ENCODE measurements at places on chromosomes 2 and 18.

- DNase-seq: no peak
Observed at GRCh38 chr2:160324161-160324800, 124.2 kb upstream of the ITGB6 start.

- no peak for DNase-seq
Observed at GRCh38 chr2:171136024-171136423, 24.7 kb downstream of the TLK1 start.

DNA sequence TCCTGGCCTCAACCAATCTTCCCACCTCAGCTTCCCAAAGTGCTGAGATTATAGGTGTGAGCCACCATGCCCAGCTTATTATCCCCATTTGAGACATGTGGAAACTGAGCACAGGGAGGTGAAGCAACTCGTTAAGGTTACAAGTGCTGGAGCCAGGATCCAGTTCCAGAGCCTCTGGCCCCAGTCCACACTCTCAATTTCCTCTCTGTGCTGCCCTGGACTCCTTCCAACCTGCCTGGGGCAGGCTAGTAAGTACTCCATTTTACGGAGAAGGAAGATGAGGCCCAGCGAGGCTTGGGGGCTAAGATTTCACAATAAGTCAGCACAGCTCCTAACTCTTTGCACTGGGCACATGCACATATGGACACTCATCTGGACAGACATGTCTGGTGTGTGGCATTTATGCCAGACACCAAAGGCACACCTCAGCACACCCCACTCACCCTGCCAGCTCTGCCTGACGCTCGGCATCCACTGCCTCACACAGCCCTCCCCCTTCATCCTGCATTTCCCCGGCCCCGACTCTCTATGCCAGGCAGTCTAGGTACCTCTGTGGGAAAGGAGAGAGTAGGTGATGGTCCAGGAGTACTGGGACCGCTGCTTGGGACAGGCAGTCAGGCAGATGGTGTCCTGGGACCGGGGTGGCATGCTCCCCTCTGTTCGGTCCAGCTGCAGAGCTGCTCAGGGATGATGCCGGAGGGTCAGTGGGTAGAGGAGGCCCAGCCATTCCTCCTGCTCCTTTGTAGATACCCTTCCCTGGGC, 20.5 kb downstream of the CFAP65 start:
- no peak for DNase-seq

- no peak for DNase-seq
Observed at GRCh38 chr18:2348003-2348402, 223.3 kb downstream of the METTL4 start.

- no peak for DNase-seq
Observed at GRCh38 chr2:74548900-74549826, 4.6 kb downstream of the LOXL3 start.

- no peak for DNase-seq
Observed at GRCh38 chr18:50397023-50397422, 22.2 kb downstream of the SKA1 start.

GRCh38 chr2:204967199-204967960, 422.1 kb downstream of the PARD3B start:
- DNase-seq: no peak

DNA sequence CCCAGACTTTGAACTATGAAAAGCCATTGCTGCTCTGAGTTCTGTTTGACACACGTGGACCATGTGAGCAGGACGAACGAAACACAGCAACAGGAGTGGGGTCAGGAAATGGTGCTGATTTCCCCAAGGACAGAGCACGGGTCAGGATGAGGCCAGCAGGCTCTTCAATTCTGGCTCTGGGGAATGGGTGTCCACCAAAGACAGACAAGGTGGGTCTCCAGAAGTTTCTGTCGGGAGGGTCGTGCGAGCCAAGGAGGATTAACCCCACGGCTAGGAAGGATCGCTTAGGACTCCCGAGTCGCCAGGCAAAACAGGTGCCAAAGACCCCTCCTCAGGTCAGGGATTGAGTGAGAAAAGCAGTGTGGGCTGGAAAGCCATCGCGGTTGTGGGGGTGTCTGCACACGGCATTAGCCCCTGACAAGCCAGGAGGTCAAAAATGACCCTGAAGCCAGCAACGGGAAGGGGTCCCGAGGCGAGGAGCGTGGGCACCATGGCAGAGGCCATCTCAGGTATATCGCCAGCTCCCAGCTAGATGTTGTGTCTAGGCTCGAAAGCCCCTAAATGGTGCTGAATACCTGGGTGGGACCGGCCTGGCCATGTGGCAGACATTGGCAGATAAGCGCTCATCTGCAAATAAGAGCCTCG, 213.9 kb upstream of the SALL3 start:
- DNase-seq: no peak

- no peak for DNase-seq
Observed at GRCh38 chr18:35085450-35086380, 44.5 kb downstream of the MAPRE2 start.

DNA sequence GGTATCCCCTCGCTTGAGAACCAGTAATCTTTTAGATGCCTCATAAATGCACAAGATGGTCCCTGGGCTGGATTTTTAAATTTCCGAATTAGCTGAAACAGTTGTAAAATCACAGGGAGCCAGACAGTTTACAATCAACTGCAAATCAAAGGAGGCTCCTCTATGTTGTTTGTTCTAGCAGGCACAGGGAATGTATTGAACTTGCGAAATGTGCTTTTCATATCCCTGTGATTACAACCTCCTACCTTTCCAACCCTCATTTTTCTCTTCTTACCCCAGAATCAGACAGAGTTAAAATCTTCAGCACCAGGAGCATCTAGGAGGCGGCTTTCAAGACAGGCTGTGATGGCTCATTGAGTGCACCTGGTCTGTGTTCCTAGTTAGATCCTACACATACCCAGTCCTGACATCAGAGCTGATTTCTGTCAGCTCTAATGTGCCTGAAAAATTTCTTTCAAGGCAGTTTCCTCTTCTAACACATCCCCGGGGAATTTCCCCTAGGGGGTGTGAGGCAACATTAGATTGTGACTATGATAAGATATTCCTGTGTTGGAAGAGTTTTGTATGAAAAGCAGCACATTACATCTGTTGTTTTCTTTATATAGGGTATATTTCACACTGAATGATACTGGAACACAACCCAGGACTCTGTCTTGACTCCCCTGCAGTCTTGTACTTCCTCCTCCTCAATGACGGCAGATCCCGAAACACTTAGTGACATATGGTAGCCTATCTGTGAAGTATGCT, 17.9 kb upstream of the CAVIN2 start:
- no peak for DNase-seq

DNA sequence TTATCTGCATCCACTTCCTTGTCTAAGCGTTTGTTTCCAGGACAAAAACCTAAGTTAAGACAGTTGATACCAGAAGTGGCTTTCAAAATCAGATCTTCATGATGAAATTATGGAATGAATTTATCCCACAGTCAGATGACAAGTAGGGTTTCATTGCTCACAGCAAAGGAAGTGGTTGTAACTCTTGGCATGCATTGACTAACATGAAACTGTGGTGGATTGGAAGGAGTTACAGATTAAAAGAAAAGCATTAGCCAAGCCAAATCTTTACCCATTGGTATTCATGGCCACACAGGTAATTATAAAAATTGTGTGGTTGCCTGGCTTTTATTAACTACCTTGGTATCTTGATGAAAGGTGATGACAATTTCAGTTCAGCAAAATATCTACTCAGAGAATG, 438.0 kb upstream of the NXPH2 start:
- DNase-seq: no peak

GRCh38 chr2:64063924-64064331, 44.7 kb upstream of the VPS54 start:
- peak; percentile 31 for DNase-seq

DNA sequence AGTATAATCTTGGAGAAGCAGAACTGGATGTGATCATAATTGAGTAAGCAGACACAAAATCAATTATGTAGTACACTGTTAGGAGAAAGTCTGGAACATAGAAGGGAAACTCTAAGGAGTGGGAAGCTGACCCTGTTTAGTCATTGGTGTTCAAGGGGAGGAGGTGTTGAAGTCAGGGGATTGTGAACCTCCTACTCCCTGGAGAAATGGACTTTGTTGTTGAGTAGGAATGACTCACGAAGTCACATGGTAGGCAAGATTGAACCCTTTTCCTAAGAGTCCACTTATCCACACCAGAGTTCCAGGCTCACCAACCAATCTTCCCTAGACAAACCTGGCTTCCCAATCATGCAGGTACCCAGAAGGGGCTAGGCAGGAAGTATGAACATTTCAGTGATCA, 81.0 kb upstream of the BCL11A start:
- DNase-seq: no peak

DNA sequence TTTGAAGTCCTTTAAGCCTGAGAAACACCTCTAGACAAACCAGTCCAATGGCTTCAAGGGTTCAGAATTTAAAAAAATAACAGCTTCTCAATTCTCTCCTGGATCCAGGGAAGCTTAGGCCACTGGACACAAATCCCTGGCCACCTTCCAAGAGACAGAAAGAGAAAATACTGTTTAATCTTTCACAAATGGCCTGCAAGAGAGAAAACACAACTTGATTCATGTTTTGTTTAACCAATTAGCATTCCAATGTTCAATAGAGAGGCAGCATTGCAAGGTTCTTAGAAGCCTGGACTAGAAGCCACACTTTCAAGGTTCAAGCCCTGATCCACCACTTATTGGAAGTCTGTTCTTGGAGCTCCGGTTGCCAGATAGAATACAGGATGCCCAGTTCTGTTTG, 109.0 kb upstream of the PARD3B start:
- DNase-seq: no peak

DNA sequence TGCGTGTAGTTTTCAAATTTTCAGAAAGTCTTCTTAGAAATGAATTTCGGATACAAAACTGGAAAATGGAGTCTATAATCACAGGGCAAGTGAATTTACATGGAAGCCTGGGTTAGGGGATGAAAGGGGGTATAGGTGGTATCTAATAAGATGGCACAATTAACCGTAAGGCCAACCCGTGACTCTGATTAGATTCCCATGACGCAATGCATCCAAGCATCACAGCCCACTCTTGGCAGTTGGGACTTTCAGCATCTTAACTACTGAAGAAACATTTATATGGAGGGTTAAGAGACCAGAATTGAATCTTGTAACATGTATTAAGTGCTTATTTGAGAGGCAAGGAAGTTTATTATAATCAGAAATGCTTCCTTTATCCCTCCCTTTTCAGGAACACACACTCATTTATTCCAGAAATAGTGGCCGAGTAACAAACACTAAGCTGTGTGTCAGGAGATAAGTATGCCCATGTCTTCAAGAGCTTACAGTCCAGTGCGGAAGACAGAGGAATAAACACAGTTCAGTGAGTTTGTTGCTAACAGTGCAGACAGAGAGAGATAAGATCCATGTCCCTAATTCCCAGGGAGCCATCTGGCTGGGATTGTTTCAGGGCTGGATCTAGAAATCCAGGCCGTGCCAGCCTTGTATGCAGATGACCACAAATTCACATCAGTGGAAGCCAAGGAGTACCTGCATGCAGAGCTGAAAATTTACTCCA, 151.2 kb downstream of the ANTXR1 start:
- DNase-seq: no peak

GRCh38 chr2:75100801-75101151, 98.5 kb downstream of the TACR1 start:
- no peak for DNase-seq

DNA sequence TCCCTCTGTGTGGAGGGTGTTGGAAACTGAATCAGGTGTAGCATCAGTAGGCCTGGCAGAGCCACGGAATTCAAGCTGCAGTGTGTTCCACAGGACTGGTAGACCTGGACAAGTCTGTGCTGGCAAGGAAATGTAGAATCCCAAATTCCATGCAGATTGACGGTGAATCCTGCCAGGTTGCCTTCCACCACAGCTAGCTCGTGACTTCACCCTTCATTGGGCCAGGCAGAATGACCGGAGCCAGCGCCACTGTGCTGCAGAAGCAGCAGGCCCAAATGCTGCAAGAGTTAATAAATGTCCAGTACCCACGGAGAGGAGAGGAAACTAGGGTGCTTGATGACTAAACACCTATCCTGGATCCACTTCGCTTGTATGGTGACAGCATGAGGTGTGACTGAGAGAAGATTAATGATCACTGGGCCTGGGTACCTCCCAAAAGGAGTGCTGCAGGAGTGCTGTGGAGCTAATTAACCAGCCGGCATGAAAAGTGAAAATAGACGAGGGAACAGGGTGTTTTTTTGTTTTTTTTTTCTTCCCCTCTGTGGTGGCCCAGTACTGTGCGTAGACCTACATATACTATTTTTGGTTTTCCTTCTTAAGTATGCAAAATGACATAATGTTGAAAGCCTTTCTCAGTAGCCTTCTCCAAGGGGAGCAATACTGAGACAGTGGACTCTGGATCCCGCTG, 122.2 kb downstream of the TANC1 start:
- DNase-seq: no peak

GRCh38 chr2:140351692-140352091, 1571.5 kb upstream of the NXPH2 start:
- no peak for DNase-seq

DNA sequence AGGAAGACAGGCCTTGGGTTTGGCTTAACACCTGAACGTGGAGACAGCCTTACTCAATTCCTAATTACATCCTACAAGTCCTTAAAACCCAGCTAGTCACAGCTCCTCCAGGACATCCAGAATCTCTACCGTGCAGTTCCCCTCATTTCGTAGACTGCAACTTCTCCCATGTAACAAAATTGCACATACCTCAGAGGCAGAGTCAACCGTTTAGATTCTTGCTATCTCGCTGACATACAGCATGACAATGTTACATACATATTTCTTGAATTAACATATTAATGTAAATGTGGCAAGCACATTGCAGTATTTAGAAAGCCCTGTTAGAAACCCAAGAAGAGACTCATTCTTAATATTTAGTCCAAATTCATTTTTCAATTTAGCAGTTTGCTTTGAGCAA, 358.7 kb downstream of the SETBP1 start:
- no peak for DNase-seq

- DNase-seq: no peak
Observed at GRCh38 chr2:85907671-85908157, 18.9 kb upstream of the ST3GAL5 start.

GRCh38 chr2:234164493-234165413, 114.3 kb downstream of the SPP2 start:
- DNase-seq: no peak

- DNase-seq: no peak
Observed at GRCh38 chr18:32623563-32623962, 149.3 kb downstream of the KLHL14 start.

DNA sequence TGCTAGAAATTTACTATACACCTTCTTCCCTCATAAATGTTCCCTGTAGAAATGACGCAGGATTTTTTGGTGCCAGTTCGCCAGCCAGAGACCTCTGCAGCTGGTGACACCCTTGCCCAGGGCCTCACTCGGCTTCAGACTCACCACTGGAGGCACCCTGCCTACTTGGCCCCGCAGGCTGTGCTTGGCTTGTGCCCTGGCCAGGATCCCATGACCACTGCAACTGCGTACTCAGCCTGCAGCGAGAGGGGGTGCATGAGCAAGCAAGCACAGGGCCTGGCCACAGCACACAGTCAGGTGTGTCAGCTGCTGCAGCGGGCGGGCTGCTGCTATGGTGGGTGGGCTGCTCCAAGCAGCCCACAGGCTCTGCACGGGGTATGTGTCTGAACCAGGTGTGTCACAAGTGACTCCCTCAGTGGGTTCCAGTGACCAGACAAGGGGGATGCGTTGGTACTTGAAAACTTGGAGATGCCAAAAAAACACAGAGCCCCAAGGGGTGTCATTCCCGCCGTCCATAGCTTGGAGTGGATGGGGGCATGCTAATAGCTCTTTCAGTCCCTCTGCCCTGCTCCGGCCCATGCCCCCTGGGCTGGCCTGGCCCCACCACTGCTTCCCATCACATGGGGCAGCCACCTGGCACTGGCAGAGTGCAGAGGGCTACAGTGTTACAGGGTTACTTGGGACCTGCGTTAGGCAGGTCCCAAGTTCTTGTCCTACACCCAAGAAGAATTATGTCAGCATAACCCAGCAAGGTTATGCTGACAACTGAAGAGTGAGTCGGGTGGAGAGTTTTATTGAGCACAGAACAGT, 46.6 kb upstream of the TANC1 start:
- DNase-seq: no peak

GRCh38 chr2:5818961-5819600, 126.9 kb downstream of the SOX11 start:
- DNase-seq: no peak
